ENCODE measurements at places on chromosomes 7 and 10.

DNA sequence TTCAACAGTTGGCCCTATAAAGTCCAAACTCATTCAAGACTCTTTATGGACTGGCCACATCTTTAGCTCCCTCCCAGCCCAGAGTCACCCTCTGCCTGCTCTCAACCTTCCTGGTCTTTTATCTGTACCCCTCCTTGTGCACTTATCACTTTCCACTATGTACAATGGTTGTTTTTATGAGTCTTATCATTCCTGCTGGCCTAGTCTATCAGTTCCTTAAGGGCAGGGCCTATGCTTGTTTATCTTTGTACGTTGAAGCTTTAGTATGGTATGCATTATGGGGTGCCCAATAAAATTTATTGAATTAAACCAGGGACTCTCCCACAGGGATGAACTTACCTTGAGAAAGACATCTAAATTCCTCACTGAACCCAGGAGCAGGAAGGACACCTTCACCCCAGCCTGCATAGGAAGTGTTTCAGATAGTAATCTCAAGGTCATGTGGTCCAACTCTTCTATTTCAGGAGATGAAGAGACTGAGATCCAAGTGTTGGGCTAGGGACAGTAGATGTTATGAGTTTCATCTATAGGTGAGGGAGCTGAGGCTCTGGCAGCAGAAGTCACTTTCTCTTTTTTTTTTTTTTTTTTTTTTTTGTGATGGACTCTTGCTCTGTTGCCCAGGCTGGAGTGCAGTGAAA lies 13.3 kb upstream of the PDCD4 start:
- peak; percentile 43 for DNase-seq

DNA sequence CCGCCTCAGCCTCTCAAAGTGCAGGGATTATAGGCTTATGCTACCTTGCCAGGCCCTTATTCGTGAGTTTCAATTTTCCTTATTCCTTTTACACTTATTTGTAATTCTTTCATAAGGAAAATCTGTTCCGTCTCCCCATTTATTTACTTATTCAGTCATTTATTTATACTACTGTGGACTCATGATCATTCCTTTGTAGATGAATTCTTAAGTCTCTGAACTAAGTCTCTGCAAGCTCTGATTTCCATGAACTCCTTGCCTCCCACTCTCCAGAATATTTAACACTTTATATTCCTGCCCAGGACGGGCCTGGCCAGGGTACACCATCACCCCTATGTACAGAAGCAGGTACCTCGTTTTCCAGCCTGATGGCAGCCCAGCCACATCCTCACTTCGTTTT lies 39.4 kb downstream of the PFKFB3 start:
- no peak for DNase-seq

- no peak for DNase-seq
Observed at GRCh38 chr7:19016140-19016539, 101.3 kb downstream of the TWIST1 start.

- DNase-seq, result no peak
Observed at GRCh38 chr7:132158841-132159240, 417.4 kb downstream of the PLXNA4 start.

DNA sequence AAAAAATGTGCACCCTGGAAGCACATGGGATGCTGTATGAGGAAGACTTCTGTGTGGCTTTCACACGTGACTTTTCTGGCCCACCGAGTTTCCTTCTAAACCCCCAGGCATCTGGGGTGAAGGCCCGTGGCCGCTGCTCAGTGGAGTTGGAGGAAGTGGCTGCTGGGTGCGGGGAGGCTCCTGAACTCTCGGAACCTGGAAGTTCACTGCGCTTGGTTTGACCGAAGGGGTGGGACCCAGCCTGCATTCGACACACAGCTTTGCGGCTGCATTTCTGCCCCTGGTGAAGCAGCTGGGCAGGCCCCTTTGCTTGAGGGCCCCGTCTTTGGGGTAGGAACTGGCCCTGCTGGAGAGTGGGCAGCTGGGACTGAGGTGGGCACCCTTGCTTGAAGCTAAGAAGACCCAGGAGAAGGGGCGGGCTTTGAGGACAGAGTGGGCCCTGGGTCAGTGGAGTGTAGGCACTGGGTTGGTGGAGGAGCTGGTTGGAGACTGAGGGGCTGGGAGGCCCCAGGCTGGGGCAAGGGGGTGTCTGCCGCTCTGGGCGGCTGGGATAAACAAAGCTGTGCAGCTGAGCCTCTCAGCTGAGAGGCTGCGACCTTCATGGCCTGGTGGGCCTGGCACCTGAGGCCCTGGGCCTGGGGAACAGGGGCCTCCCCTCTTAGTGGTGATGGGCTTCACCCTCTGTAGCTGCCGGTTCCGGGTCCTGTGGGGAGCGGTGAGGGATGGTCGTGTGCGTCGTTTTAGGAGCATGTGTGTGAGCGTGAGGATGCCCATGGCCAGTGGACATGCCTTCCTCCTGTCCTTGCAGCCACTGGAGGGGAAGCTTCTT lies 78.0 kb downstream of the INPP5A start:
- DNase-seq, result no peak

GRCh38 chr7:80829527-80829926 lies 89.3 kb downstream of the SEMA3C start:
- no peak for DNase-seq

- DNase-seq, result no peak
Observed at GRCh38 chr10:24341371-24341770, 132.4 kb downstream of the KIAA1217 start.

GRCh38 chr10:123129618-123130271 lies 6.0 kb upstream of the HMX3 start:
- no peak for DNase-seq

DNA sequence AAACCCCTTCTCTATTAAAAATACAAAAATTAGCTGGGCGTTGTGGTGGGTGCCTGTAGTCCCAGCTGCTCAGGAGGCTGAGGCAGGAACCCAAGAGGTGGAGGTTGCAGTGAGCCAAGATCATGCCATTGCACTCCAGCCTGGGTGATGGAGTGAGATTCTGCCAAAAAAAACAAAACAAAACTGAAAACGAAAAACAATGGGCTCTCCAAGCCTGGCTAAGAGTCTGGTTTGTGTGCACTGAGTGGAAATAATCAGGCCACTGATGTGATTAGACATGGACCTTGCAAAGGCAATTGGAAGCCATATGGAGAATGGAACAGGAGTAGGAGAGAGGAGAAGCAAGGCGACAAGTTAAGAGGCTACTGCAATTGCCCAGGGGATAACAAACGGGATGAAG lies 60.1 kb upstream of the GSDME start:
- DNase-seq, result no peak

GRCh38 chr7:112143136-112143535 lies 63.1 kb downstream of the DOCK4 start:
- DNase-seq, result no peak

GRCh38 chr10:91799612-91799975 lies 1.4 kb downstream of the TNKS2 start:
- DNase-seq, result no peak

DNA sequence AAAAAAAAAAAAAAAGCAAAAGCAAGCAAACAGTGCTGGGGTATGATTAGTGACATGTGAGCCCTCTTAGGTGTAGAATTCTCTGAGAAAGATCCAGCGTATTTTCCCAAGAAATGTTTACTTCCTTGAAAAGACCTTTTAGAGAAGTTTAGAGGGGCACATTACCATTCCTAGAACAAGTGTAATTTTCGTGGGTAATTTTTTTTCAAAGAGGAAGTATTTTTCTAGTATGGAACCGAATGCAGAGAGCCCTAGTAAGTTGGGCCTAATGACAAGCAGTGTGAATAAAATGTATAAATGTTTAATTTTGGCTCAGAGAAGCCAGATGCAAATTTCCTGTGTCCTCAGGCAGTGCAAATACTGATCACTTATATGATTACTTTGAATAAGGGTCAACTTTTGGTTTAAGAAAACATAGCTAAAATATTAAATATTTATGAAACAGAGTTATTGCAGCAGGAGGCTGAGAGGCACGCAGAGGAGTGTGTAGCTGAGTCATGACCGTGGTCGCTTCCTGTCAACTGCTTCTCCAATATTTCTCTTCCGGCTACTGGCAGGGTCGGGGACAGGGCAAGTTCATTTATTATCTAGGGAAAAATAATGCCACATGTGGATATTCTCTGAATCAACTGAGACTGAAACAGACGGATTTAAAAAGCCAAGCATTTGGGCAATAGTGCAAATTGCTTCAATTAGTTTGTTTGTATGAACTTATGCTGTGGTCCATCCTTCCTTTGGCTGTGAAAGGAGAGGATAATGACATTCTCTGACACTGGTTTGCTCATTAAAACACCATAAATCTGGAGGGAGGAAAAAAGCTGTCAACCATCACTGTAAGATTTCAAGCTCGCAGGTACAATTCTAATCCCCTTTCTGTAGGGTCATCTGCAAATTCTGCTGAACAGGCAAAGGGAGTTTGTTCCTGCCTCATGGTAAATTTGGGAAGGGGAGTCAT lies 495.2 kb downstream of the GLRX3 start:
- no peak for DNase-seq

All from hematopoietic multipotent progenitor cell treated with erythropoietin and hydrocortisone succinate and interleukin-3 and kit ligand, for 15 days (in vitro differentiated cells).